ENCODE measurements at places on chromosomes 4 and X. TPM values are rescaled to one million over a fixed set of nuclear protein-coding genes. Genes with fewer than 3 reads are reported as not detected.

DNA sequence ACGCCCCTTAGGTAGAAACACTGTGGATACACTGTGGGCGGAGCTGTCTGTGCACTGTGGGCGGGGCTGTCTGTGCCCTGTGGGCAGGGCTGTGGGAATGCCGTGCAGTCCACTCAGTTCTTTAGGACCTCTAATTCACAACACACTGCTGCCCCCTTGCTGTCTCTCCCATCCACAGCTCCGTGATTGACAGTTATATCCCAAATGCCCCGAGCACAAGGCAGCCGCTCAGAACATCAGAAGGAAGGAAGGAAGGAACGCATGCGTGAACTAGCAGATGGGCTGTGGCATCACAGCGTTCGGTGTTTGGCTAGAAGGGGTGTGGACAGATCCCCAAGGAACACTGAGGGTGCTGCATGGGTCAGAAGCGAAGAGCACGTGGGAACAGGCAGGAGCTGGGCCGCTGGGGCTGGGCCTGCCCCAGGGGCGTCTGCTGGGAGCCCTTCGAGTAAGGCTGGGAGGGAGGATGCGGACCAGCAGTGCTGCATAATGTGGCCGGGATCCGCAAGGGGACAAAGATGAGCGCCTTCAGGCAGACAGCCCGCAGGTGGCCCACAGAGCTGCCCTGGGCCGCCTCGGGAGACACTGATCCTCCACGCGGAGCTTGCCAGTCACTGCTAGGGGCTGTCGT is 29.8 kb downstream of the ACOX3 start:
- DNase-seq: peak; percentile 95

DNA sequence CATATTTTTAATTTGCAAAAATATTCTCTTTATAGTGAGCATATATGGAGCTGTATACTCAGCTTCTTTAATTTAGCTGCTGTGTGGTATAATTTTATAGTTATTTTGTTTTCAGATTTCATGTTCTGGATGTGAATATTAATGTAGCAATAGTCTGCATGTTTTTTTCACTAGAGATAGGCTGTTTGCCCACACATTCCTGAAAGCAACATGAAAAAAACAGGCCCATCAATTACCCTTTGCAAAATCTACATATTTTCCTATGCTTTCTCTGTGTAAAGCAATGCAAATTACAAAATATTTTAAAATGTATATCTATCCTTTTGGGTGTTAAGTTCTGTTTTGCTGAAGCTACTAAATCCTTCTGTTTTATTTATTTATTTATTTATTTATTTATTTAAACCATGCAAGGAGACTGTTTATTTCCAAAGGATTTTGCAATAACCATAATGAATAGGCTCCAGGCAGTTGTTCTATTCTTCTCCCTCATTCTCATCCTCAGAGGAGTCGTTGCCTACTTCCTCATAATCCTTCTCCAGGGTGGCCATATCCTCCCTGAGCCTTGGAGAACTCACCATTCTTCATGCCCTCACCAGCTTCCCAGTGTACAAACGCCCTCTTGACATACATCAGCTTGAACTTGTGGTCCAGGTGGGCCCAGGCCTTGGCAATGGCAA is 277.1 kb downstream of the ANKRD50 start:
- no peak for DNase-seq

DNA sequence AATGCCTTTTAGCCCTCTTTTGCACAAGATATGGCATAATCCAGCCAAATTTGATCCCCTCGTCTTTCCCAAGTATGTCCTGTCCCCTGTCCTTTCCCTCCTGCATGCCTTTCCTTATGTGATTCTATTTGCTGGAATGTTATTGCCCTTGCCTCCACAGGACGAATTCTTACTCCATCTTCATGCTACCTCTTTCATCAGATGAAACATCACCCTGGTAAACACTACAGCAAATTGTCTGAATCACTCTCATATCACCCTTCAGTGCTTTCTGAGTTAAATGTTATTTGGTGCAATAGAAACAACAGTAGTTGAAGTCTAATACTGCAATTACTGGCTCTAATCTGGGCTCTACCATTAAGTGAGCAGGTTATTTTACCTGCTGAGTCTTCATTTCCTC is 52.2 kb upstream of the FAT1 start:
- no peak for DNase-seq

DNA sequence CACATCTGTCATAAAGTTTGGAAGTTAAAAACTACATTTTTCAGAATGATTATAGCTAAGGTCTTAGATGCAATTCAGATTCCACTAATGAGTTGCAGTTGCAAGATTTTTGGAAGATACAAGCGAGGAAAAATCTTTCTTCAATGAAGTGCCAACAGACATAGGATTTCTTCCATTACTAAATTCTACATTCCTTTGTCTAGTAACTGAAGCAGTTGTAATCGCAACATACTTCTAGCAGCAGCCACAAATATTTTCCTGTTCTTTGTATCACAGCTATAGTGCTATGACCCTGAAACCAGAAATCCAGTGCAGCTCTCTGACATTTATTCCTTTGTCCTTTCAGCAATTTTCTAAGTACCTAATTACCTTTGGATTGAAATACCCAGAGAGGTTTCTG is 225.2 kb upstream of the SLIT2 start:
- DNase-seq: no peak

DNA sequence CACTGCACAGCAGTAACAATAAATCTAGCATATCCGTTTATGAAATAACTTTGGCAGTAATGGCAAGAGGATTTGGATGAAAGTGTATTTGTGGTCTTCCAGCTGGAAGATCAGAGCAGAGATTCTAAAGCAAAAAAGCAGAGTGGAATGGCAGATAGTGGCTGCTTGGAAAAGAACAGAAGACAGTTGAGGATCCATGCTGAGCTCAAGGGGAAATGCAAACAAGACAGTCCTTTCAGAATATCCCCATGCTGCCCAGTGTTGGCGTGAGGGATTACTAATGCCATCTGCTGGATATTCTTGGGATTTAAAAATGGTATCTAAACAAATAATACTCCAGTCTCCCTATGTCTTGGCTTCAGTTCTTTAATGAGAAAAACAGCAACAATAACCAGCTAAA is 629.1 kb upstream of the ATOH1 start:
- DNase-seq: peak; percentile 10

DNA sequence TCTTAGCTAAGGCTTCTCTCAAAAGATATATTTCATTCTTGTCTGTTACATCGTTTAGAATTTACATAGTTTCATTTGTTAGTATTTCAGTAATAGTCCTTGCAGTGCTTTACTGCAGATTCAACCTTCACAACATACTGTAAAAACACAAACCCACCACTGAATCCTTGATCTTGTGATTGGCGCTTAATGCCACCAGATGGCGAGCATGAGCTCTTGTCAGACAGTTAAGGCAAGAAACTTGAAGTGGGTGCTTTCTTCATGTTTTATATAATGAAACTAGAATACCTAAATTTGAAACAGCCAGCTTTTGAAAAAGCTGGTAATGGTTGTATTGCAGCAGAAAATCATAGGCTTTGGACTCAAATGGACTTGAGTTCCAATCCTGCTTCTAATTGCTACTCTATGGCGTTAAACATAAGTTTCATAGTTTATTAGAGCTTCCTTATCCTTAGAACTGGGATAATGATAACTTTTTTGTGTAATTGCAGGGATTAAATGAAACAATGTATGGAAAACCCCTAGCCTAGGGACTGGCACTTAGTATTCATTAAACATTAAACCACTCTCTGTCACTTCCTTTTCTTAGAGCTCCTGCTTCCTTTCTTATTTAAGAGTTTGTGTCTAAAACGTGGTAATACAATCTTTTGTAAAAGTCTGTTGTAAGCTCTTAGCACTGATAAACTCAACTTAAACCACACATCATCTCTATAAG is 95.1 kb downstream of the USP9X start:
- DNase-seq: peak; percentile 74

DNA sequence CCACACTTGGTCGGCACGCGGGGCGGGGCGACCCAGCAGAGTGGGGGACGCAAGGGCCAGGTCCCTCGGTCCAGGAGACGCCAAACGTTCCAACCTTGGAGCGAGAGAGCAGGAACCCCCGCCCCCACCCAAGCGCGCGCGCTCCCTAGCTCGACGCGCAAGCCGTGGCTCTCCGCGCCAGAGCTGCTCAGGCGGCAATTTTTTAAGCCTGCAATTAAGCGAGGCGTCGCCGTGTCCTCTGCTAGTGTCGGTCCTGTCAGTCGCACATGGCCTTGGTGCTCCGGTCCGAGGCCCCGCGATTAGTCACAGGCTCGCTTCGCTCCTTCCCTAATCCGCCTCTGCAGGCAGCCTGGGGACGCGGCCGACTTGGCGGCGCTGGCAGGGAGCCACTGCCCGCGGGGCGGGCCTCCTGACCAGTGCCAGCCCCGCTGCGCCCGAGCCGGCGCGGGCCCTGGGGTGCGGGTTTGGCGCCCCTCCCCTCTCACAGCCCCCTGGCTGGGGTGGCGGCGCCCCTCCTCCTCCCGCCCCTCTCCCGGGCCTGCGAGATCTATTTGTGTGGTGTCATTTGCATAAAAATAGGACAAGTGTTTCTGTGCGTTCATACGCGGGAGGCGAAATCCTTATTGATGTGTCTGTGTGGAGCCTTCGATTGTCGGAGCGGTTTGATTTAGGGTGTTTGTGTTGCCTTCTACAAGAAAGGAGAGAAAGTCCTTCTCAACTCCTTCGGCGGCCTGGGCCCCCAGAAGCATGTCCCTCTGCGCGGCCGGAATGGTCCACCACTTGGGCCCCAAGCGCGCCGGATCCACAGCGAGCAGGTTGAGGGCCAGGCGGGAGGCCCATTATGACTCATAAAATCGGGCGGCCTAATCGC is 9.8 kb upstream of the BCOR start:
- DNase-seq: peak; percentile 45

- DNase-seq: no peak
These were observed 10.6 kb upstream of the PRDX4 start for GRCh38 chrX:23656684-23657083.

DNA sequence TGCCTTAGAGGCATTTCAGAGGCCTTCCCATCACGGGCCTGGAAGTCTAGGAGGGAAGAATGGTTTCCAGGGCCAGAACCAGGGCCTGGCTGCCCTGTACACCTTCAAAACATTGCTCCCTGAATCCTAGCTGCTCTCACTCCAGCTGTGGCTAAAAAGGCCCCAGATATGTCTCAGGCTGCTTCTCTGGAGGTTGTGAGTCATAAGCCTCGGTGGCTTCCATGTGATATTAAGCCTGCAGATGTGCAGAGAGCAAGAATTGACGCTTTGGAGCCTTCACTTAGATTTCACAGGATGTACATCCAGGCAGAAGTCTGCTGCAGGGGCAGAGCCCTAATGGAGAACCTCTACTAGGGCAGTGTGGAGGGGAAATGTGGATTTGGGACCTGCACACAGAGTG is 502.5 kb downstream of the GRXCR1 start:
- no peak for DNase-seq

DNA sequence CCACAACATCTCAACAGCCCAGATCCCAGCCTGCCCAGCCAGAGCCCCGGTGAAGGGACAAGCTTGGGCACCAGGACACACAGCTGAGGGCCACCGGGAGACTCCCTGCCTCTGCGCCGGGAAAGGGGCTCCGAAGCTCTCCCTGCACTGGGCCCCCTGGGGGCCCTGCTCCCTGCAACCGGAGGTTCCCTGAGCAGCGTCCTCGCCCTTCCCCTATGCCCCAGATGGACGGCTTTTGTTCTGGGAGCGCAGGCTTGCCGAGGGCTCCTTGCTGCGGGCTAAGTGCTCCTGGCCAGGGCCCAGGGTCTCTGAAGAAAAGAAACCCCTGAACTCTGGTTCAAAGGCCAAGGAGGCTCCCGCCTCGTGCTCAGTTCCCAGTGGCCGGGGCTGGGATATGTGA is 899 bp upstream of the ZFP92 start:
- no peak for DNase-seq

DNA sequence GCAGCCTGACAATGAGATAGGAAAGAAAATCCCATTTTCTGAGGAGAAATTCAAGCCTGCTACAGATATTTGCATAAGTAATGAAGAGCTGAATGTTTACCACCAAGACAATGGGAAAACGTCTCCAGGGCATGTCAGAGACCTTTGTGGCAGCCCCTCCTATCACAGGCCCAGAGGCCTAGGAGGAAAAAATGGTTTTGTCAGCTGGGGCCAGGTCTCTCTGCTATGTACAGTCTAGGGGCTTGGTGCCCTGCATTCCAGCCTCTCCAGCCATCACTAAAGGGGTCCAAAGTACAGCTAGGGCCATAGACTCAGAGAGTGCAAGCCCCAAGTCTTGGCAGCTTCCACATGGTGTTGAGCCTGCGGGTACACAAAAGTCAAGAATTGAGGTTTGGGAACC is 361.6 kb upstream of the ANXA10 start:
- no peak for DNase-seq

DNA sequence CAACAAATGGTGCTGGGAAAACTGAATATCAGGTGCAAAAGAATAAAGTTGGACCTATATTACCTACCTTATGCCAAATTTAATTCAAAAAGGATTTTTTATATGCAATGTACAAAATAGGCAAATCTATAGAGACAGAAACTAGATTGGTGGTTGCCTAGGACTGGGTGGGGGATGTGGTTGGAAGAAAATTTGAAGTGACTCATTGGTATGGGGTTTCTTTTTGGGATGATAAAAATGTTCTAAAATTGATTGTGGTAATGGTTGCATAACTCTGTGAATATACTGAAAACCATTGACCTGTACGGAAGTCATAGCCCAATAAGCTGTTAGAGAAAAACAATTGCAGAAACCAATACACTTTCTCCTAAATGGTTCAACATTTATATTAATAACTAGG is 72.1 kb downstream of the COL4A5 start:
- DNase-seq: no peak

Gene GPR101
- total RNA-seq: not detected

Gene ZNF185
- 9.2 TPM for total RNA-seq

Gene EGF
- not detected for total RNA-seq

Gene SPOCK3
- not detected for total RNA-seq

Gene MSMO1
- 93.7 TPM for total RNA-seq

Gene SPANXA1
- total RNA-seq: not detected
